Mesenchymal stem cell (in vitro differentiated cells and primary cell): ENCODE measurements at places on chromosomes 12 and 14.

GRCh38 chr12:108381787-108382436, 42.8 kb upstream of the CMKLR1 start:
- no peak overlapping the region for H3K4me3 ChIP-seq
- no peaks in the 10 kb centered on the region for H3K4me1 ChIP-seq
- no peaks in the 10 kb centered on the region for H3K36me3 ChIP-seq

GRCh38 chr12:120234643-120235368, 30.7 kb downstream of the PXN start:
- H3K27me3 ChIP-seq = no peaks in the 10 kb centered on the region
- H3K4me3 ChIP-seq = no peak overlapping the region
- peaks cover 5% of the 10 kb centered on the region for H3K36me3 ChIP-seq
- peaks cover 75% of the 10 kb centered on the region for H3K4me1 ChIP-seq

DNA sequence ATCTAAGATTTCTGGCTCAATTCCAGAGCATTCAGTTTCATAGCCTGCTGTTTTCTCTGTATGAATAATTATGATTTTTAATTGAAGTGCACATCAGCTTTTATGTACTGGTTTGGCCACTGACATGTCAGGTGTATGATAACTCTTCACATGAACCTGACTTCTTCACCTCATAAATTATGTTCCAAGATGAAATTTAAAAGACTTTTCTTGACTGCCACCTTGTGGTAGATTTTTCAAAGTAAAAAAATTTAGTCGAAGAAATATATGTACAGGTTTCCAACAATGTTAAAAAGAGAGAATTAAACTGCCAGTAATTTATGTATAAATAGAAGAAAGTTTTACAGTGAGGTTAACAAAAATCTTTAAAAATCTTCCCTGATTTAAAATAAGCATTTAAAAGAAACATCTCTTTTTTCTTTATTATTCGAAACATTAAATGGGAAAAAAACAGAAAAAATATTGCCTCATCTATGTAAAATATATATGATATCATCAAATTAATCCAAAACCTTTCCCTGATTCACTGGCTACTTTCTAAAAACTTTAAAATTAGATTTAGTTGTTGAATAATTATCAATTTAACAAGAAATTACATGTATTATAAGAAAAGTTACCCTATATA, 124.9 kb upstream of the ATXN7L3B start:
- no peaks in the 10 kb centered on the region for H3K27me3 ChIP-seq
- H3K4me3 ChIP-seq = no peak overlapping the region
- peak; percentile 25 for DNase-seq
- no peaks in the 10 kb centered on the region for H3K36me3 ChIP-seq
- H3K4me1 ChIP-seq = no peaks in the 10 kb centered on the region

DNA sequence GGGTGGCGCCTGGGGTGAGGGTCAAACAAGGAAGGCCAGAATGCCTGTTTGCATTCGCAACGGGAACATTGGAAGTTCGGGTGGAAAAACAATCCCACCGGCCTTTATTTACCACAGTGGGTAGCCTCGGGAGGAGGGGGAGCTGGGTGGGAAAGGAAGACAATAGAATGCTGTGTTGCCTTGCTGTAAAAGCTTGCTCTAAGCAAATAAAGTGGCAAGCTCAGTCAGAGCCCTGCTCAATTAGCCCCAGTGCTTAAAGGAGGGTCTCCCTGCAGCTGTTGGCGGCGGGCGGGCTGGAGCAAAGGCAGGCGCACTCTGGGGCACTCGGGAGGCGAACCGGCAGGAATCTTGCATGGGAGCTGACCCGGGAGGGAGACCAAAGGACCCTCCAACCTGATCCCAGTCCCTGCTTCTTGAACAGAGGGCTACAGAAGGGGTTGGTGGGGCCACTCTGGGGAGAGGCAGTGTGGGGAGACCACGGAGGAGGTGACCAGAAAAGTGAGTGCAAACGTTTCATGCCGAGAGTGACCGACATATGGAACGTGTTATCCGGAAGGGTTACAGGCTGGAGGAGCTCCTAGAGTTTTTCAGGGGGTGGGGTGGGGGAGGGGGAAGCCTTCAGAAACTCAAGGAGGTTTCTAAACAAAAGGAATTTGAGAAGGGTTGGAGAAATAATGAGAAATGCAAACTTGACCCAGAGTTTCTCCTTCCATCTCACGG, 48.5 kb downstream of the NTF3 start:
- peak; percentile 32 for DNase-seq
- H3K27me3 ChIP-seq = peaks cover 24% of the 10 kb centered on the region
- H3K36me3 ChIP-seq = no peaks in the 10 kb centered on the region
- peaks cover 4% of the 10 kb centered on the region for H3K4me1 ChIP-seq
- H3K27ac ChIP-seq = no peak overlapping the region

GRCh38 chr12:604956-605355, 58.3 kb downstream of the NINJ2 start:
- no peak overlapping the region for H3K4me3 ChIP-seq
- peaks cover 4% of the 10 kb centered on the region for H3K4me1 ChIP-seq
- no peak overlapping the region for H3K27ac ChIP-seq
- no peak for DNase-seq

GRCh38 chr14:21192447-21192822, 36.6 kb upstream of the OR5AU1 start:
- no peak overlapping the region for H3K27ac ChIP-seq
- no peak for DNase-seq
- no peak overlapping the region for H3K4me3 ChIP-seq
- H3K36me3 ChIP-seq = no peaks in the 10 kb centered on the region
- peaks cover 18% of the 10 kb centered on the region for H3K4me1 ChIP-seq

DNA sequence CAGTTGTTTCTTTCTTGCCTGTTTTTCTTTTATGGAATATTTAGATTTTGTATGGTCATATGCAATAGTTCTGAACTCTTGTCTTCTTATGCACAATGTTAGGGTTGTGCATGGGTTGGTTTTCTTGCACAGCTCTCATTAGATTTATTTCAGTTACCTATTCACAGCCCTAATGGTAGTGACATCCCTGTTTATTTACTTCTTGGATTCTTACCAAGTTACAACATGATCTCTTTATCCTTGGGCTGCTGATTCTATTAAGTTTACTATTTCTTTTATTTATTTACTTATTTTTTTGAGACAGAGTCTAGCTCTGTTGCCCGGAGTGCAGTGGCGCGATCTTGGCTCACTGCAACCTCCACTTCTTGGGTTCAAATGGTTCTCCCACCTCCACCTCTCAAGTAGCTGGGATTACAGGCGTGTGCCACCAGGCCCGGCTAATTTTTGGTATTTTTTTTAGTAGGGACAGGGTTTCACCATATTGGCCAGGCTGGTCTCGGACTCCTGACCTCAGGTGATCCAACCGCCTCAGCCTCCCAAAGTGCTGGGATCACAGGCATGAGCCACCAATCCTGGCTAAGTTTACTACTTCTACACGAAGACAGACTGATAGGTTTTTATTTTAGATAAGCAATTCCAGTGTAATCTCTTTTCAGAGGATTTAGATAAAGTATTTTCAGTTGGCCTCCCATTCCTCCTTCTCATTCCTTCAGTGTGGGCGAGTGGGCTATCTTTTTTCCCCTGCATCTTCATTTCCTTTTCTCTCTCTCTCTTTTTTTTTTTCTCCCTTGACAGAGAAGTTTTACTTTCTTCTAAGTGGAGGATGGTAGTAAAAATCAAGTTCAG, 395.1 kb upstream of the RGS6 start:
- H3K4me3 ChIP-seq = no peak overlapping the region
- DNase-seq = no peak
- H3K27ac ChIP-seq = no peak overlapping the region
- H3K27me3 ChIP-seq = no peaks in the 10 kb centered on the region
- H3K36me3 ChIP-seq = no peaks in the 10 kb centered on the region
- H3K4me1 ChIP-seq = no peaks in the 10 kb centered on the region

DNA sequence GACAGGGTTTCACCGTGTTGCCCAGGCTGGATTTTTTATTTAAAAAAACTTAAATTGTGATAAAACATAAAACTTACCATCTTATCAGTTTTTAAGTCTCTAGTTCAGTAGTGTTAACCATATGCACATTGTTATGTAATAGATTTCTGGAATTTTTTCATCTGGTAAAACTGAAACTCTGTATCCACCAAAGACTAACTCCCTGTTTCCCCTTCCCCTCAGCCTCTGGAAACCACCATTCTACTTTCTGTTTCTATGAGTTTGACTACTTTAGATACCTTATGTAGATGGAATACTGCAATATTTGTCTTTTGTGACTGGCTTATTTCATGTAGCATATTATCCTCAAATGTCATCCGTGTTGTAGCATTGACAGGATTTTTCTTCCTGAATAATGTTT, 12.8 kb upstream of the PLEKHG3 start:
- no peak overlapping the region for H3K27ac ChIP-seq
- DNase-seq = no peak
- no peak overlapping the region for H3K4me3 ChIP-seq
- peaks cover 44% of the 10 kb centered on the region for H3K27me3 ChIP-seq

- H3K27me3 ChIP-seq = no peaks in the 10 kb centered on the region
- peaks cover 11% of the 10 kb centered on the region for H3K4me1 ChIP-seq
- no peak overlapping the region for H3K4me3 ChIP-seq
- DNase-seq = no peak
These were observed 946.2 kb downstream of the BCL11B start for GRCh38 chr14:98325761-98326160.

- no peak overlapping the region for H3K27ac ChIP-seq
- no peaks in the 10 kb centered on the region for H3K36me3 ChIP-seq
- peak; percentile 62 for DNase-seq
- H3K4me1 ChIP-seq = no peaks in the 10 kb centered on the region
- H3K27me3 ChIP-seq = no peaks in the 10 kb centered on the region
- peak overlapping the region; percentile 70 for H3K4me3 ChIP-seq
These were observed 1.5 kb downstream of the SPX start for GRCh38 chr12:21527451-21528180.

- DNase-seq = no peak
- H3K27ac ChIP-seq = no peak overlapping the region
- H3K36me3 ChIP-seq = no peaks in the 10 kb centered on the region
- no peaks in the 10 kb centered on the region for H3K27me3 ChIP-seq
These were observed 112.8 kb downstream of the CHST11 start for GRCh38 chr12:104569346-104570173.

- H3K27me3 ChIP-seq = no peaks in the 10 kb centered on the region
- no peaks in the 10 kb centered on the region for H3K4me1 ChIP-seq
- H3K36me3 ChIP-seq = no peaks in the 10 kb centered on the region
- DNase-seq = no peak
- H3K4me3 ChIP-seq = no peak overlapping the region
These were observed 92.4 kb upstream of the TSPAN8 start for GRCh38 chr12:71250166-71250565.

DNA sequence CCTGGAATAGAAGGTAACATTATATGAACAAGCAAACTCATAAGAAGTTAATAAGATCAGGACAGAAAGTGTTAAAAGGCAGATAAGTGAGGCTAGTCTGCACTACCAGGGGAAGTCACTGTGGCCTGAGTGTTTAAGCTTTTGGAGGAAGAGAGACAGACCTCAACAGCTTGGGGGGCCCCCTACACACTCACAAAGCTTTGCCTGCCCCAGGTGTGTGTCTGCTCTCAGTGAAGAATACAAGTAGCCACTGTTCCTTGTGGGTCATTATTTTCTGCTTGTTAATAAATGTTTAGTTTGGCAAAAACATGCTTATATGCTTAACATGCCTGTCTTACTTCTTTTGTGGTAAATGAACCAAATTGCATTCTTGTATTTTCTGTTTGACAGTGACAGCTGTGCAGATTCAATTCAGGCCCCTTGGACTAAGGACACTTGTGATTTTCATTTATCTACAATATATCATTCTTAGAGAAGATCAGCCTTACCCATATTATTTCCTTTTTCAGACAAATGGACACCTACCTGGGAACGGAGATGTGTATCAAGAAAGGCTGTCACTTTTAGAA, 50.7 kb upstream of the C12orf71 start:
- no peak overlapping the region for H3K4me3 ChIP-seq
- no peak overlapping the region for H3K27ac ChIP-seq
- DNase-seq = no peak
- no peaks in the 10 kb centered on the region for H3K36me3 ChIP-seq

DNA sequence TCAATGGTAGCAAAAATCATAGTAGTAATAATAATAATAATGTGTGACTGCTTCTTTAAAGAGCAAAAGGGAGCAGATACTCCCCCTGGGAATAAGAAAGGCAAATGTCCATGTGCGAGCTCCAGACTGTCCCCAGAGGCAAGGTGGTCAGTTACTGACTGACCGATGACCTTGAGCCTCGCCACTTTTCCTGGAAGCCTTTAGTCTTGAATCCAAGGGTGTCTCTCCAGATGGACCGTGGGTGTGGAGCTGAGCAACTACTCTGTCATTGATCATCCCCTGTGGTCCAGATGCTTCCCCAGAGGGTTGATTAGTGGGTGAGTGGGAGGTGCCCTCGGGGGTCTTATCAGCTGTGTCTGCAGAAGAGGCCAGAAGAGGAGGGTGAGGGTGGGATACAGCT, 418.5 kb upstream of the TBX3 start:
- H3K27me3 ChIP-seq = no peaks in the 10 kb centered on the region
- no peak overlapping the region for H3K27ac ChIP-seq
- H3K36me3 ChIP-seq = no peaks in the 10 kb centered on the region
- H3K4me3 ChIP-seq = no peak overlapping the region

DNA sequence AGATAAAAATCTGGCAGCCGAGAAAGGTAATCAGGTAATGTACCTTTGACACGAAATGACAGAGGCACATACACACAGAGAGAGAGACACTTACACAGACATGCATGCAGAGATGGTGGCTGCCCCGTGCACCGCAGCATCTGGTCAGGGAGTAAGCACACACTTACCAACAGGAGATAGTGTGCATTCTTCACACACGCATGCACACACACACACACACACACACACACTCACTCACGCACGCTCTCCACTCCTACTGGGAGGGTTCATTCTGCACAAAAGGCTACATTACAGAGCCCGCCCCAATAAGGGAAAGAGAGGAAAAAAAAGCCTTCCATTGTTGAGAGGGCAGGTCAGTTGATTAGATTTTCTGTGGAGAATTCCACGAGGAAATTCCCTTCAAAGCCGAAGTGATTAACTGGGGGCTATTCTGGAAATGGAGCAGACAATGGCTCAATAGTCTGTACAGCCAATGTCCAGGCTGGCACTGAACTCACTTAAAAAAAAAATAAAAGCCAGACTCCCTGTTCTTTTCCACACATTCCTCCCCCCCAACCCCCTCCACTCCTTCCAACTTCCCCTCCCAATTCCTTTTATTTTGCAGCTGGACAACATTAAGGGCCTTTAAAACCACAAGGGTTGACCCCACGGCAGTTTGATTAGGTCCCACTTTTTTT, 1.4 kb upstream of the SOX5 start:
- peak overlapping the region; percentile 88 for H3K4me3 ChIP-seq
- no peaks in the 10 kb centered on the region for H3K36me3 ChIP-seq
- no peaks in the 10 kb centered on the region for H3K27me3 ChIP-seq
- DNase-seq = peak; percentile 72
- no peak overlapping the region for H3K27ac ChIP-seq
- H3K4me1 ChIP-seq = peaks cover 2% of the 10 kb centered on the region
